Memory B cell (primary cell): ENCODE measurements at places on chromosomes 12 and 14.
A peak's percentile ranks its signal among the peaks of the same experiment; 100 is the strongest.

GRCh38 chr14:101249676-101250036, 311.6 kb upstream of the DIO3 start:
- no peak for DNase-seq

GRCh38 chr12:85697003-85697402, 139.2 kb downstream of the RASSF9 start:
- no peak for DNase-seq

DNA sequence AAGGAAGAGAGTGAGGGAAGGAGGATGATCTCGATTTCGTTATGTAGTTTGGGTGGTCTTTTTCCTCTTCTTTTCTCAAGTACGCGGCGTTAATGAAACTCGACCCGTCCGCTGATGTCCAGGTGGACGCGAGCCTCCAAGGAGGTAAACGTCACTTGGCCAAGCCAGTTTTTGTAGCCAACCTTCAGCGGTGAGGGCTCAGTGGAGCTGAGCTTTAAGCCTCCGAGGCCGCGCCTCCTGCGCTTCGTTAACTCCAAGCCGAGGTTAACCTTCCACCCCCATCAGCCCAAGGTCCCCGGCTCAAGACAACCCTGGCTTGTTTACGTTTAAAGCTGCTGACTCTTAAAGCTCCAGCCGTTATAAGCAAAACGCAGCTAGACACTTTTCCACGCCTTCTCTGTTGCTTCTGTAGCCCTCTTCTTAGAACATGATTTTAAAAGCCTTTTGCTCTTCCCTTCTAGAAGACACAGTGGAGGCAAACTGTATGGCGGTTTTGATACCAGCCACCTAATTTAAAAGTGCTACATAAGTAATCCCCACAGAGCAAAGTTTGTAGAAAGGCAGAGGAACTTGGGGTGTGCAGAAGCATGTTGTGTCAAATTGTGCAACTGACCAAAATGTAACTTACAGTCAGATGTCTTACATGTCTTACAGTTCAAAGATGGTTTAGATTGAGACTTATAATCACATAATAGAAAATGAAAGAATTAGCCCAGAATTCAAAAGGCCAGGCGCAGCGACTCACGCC, 923 bp upstream of the ITPR2 start:
- DNase-seq = peak; percentile 23

DNA sequence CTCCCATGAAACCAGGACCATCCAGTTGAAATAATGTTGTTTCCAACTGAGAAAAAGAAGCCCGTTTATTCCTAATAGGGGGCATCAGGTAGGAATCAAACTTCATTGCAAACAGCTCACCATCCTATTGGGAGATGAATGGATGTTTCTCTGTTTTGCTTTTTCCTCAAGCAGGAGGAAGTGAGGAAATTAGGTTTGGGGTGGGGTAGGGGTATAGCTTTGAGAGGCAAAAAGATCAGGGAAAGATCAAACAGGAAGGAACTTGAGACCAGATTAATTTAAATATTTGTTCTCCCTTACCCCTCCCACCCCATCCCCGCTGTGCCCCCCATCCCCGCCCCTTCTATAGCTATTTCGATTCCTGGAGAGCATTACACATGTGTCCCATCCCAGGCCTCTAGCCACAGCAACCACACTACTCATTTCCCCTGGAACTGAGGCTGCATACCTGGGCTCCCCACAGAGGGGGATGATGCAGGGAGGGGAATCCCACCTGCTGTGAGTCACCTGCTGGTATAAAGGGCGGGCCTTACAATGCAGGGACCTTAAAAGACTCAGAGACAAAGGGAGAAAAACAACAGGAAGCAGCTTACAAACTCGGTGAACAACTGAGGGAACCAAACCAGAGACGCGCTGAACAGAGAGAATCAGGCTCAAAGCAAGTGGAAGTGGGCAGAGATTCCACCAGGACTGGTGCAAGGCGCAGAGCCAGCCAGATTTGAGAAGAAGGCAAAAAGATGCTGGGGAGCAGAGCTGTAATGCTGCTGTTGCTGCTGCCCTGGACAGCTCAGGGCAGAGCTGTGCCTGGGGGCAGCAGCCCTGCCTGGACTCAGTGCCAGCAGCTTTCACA, at the start of gene IL23A:
Gene IL23A (plus strand): TSS at position 577 of the 850 bp plus-strand sequence. CDS start 161 bp downstream, at position 738.
- peak; percentile 67 for DNase-seq

DNA sequence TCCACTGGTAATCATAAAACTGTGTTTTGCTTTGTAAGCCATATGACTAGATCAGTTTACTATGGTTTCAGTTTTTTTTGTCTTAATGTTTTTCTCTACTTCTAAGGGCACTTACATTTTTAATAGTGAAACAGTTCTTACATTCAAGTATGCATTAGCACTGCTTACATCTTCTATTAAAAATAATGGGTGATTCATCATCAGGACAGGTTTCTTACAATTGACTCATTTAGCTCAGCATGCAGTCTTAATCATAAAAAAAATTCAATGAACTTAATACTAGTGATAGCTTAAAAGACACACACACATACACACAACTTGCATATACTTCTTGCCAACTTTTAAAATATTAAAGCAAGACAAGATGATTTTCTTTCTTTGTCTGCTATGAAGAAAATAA, 845.7 kb upstream of the USP15 start:
- DNase-seq = no peak

DNA sequence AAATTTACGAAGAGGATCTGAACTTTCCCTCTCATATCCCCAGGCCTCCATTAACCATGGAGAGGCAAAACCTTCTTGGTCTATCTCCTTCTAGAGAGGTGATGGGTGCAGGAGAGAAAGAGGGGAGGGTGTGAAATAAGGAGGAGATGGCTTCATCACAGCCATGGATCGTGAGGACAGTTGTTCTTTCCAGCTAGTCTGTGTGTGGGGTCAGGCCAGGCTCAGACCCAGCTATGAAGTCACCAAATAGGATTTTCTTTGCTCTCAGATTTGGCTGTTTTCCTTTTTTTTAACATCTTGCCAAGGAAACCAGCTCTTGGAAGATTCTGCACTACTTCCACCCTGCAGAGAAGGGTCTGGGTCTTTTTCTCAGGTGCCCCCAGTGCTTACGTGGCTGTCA, 64.9 kb upstream of the FAM181A start:
- DNase-seq = no peak

GRCh38 chr12:15044471-15044870, 71.6 kb downstream of the PDE6H start:
- DNase-seq = no peak

DNA sequence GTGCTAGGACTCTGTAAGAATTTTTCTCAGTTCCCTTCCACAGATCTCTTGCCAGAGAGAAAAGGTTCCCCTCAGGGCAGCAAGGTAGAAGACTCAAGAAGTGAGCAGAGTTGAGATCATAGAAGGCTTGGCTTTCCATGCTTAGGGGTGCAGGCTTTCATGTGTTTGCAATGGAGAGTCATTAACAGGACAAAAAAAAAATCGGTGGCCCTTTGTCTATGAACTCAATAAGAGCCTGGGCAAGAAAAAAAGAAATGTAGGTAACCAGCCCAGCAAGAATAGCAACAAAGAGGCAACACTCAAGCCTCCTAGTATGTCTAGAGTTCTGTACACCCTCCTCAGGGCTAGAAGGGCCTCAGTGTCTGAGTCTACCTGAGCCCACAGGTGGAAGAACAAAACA, 23.4 kb upstream of the LRP6 start:
- DNase-seq = no peak

DNA sequence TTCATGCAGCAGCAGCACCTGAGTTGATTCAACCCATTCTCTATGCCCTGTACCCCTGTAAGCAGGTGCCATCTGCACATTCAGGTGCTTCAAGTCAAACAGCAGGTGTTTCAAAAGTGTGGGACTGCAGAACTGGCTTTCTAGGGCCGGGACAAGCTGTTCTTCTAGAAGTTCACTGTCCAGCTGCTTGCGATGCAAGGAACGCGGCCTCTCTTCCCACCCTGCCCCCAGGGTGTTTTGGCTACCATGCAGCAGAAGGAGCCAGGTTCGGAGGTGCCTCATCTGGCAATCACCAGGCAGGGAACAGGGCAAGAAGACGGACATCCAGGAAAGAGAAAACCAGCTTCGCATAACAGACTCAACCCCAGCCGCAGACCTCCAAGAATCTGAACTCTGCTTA, 35.2 kb downstream of the TMEM132D start:
- DNase-seq = no peak

DNA sequence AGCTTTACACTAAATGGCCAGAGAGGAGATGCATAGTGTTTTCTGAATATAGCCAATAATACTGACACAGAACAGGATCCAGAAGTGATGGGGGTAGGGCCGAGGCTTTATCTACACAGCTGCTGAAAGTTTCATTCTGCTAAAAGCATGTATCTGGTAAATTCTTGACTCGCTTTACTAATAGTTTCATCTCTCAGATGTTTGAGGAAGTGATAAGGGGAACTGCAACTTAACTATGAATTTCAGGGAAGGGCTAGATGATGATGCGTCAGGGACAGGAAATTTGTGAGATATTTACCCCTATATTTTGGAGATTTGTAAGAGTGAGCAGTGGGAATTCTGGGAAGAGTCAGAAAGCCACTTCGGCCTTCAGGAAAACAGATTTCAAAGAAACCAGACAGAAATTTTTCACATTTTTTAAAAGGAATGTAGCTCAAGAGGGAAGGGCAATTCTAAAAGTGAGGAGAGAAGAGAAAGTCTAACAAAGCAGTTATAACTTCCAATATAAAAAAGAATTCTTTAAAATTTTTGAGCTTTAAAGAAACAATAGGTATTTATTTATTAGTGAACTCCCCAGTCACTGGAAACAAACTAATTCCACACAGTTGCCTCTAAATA, 243.1 kb downstream of the BCAT1 start:
- DNase-seq = peak; percentile 49

DNA sequence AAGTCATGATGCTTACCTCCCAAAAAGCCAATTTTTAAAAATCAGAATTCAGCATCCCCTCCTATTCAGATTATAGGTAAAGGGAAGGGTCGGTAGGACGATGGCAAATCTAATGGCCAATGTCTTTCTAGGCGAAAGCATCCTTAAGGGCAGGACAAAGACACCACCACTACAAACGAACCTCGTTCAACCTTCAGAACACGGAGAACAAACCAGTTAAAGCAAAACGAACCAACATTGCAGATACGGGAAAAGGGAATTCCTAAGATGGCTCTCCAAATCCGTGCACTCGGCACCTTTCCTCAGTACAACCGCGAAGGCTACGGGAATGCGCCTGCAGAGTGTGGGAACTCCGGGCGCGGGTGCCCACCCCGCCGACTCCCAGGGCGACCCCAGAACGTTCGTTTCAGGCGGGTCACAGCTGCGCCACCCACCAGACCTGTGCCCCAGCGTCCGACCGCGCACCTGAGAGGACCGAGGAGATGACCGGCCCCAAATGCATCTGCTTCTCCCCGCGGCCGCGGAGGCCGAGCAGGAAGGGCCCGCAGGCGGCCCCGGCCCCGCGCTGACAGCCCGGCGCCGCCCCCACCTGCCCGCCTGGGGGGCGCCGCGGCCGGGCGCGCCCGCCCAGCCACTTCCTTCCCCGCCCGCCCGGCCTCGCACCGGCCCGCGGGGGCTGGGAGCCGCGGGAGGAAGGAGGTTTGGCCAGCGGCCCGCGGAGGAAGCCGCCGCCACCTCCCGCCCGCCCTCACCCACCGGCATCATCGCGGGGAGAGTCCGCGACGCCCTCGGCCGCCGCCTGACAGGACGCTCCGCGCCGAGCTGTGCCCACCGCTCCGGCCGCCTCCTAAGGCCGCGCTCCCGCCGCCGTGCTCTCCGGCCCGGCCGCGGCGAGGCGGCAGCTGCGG, 578 bp downstream of the PPP1R13B start:
- no peak for DNase-seq

- DNase-seq = no peak
Measured at GRCh38 chr14:75374911-75375310, 52.9 kb upstream of the JDP2 start.

DNA sequence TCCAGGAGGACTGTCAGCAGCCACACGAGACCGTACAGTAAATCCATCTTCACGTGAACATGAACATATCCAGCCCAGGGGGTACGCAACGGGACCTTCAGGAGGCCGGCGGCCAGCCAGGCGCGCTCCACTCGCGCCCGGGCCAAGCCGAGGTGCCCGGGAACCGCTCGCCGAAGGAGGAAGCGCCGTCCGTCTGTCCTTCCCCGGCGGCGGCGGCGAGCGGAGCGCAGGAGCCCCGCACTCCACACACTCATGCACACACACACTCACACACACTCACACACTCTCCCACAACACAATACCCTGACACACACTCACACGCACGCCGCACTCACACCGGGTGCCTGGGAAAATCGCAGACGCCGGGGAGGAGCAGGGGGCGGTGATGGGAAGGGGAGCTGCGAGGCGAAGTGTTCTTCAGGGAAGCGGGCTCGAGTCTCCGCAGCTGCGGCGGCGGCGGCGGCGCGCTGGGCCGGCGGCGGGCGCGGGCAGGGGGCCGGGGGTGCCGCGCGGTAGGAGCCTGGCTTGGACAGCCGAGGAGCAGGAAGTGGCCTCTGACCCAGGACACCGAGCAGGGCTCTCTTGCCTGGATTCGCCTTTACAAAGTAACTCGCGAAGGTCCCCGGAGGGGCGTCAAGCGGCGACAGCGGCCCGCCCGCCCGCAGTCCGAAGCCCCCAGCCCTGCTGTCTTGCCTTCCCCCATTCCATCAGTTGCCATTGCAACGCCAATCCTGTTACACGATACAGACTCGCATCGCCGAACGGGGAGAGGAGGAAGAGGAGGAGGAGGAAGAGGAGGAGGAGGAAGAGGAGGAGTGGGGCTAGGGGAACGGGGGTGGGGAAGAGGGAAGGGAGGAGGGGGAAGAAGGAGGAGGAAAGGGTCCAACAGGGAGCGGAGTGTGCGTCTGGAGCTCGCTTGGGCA, 601 bp downstream of the MDGA2 start:
- no peak for DNase-seq

GRCh38 chr14:60420050-60420449, 65.8 kb downstream of the C14orf39 start:
- DNase-seq = no peak

DNA sequence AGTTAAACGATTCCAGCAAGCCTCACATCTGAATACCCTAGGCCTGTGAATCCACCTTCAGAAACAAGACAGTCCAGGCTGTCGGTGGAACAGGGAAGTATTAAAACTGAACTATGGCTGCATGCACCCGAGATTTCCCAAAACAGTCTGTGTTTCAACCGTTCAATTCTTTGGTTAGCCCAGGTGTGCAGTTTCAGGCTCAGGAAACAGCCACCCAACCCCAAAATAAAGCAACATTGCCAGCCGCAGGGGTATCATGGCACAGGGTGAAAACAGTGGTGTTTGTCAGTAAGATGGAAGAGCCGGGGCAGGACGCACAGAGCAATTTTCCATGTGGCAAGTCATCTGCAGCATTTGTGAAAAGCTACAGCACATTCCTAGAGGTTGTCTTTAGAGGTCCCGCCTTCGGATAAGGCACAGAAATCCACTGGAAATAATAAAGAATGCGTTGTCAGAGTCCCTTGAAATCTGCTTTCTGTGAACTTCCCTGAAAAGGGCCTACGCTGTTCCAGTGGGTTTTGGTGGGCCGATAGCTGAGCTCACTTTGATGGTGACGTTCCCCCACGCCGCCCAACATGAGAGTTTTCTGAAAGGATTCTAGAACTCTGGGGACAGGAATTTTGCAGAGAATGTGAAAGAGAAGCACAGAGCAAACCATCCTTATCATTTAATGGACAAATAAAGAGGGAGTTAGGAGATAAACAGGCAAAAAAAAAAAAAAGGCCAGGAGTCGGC, 84.9 kb downstream of the BCL11B start:
- no peak for DNase-seq

- no peak for DNase-seq
Measured at GRCh38 chr12:75642226-75642625, 130.8 kb upstream of the KRR1 start.
